Activated naive CD8-positive, alpha-beta T cell treated with anti-CD3 and anti-CD28 coated beads for 36 hours (primary cell): ENCODE measurements at places on chromosomes 12 and 14.

DNA sequence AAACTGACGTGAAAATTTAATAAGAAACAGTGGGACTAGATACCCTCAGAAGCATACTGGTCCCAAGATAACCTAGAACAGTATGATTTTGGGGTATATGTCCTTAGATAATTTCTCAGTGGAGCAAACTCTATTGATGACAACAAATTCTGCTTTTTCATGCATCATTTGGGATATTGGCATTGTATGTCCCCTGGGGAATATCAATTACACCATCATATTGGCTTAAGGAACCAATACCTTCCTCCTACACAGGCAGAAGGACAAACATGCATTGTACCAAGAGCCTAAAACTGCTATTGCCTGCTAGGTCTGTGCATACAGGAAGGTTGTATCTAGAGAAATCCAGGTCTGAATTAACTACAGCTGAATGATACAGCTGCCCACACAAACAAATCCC lies 17.6 kb upstream of the CDH24 start:
- no peak for DNase-seq

DNA sequence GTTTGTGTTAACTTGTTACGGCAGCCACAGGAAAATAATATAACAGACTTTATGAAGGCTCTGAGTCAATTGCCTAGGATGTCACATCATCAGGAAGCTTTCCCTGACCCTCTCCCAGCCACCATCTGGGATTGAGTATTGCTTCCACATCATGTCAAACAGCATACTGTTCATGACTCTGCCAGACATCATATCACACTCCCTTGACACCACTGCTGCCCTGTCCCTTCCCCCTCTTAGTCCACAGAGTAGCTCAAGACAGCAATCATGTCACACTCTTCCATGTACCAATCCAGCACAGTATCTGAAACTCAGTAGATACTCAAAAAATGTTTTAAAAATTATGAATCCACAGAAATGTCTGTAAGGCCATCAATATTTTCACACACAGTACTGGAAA lies 168.0 kb downstream of the PIK3C2G start:
- DNase-seq: no peak

- DNase-seq: no peak
Observed at GRCh38 chr12:18919871-18920511, 182.1 kb downstream of the CAPZA3 start.

DNA sequence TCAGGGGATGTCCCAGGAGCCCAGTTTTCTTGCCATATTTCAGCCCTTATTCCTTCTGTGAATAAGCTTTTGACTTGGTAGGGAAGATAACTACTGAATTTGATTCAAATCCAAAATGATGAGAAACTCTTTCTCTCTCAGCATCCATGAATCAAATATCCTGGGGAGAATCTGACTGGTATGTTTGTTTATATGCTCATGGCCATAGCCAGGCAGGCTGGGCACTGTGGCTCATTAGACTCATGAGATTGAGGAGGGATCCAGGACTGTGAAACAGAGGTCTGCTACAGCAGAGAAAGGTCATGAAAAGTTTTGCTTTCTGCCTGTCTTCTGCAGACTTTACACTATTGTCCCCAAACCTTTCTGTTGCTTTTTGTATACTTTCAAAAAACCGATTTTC lies 346.4 kb upstream of the ATP2B1 start:
- no peak for DNase-seq

- DNase-seq: no peak
Observed at GRCh38 chr14:105316577-105316941, 2.0 kb downstream of the PACS2 start.

GRCh38 chr12:131239384-131240094 lies 285.8 kb downstream of the ADGRD1 start:
- DNase-seq: no peak

GRCh38 chr14:32593290-32593942 lies 264.3 kb downstream of the AKAP6 start:
- DNase-seq: no peak

DNA sequence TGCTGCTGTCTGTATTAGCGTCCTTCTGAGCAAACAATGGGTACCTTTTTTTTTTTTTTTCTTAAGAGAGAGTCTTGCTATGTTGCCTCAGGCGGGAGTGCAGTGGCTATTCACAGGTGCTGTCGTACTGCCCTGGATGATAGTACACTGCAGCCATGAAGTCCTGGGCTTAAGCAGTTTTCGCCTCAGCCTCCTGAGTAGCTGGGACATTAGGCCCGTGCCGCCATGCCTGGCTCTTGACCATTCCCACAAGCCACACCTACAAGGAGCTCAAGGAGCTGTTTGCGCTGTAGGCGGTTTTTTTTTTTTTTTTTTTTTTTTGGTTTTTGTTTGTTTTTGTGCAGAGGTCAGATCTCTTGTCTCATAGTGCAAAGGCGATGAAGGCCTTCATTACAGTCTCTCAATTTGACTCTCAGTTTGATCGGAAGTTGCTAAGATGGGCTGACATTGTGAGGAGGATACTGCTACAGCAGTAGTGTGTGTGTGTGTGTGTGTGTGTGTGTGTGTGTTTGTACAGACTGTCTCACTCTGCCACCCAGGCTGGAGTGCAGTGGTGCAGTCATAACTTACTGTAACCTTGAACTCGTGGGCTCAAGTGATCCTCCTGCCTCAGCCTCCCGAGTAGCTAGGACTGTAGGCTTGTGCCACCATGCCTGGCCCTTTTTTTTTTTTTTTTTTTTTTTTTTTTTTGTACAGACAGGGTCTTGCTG lies 34.2 kb downstream of the TRAF3 start:
- DNase-seq: no peak
